Thoracic aorta (tissue), 2 donors: ENCODE measurements at places on chromosomes 16 and 17. TPM values are rescaled to one million over a fixed set of nuclear protein-coding genes. Genes with fewer than 3 reads are reported as not detected.
A peak's percentile ranks its signal among the peaks of the same experiment; 100 is the strongest.

DNA sequence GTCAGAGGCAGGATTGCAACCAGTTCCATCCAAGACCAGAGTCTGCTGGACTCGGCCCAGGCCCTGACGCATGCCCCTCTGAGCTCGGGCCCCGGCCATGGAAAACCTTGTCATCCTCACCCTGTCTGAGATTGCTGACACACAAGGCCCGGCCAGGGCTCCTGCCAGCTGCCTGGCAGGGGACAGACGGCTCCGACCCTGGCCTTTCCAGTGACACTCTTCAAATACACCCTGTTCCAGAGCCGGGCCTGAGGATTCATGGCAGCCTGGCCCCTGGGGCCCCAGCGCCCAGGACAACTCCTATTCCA is 3.2 kb upstream of the PABPN1L start:
- no peaks in the 10 kb centered on the region for H3K4me1 ChIP-seq
- H3K36me3 ChIP-seq, result no peaks in the 10 kb centered on the region
- no peak for DNase-seq
- no peak overlapping the region for H3K27ac ChIP-seq
- no peak overlapping the region for H3K4me3 ChIP-seq

DNA sequence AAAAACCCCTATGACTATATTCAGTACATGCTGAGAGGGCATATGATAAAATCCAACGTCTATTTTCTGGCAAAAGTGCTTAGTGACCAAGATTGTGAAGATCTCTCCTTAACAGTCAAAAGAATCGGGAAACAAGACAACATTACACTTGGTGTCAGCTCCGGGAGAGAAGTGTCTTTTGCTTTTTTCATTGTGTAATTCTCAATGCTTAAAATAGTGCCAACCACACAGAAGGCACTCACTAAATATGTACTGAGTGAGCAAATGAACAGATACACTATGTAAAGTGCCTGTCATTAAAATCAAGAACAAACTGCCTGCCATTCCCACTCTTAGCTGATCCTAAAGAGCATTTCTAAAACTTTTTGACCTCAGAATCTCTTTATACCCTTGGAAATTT is 34.1 kb downstream of the VPS53 start:
- no peak overlapping the region for H3K4me3 ChIP-seq
- H3K27me3 ChIP-seq, result no peaks in the 10 kb centered on the region
- DNase-seq, result no peak
- H3K4me1 ChIP-seq, result no peaks in the 10 kb centered on the region

OTOP3 gene
- not detected for total RNA-seq

SMIM22 gene
- total RNA-seq, result not detected

TMEM238L gene
- not detected for total RNA-seq

GRCh38 chr16:68275611-68276191 is 11.4 kb downstream of the SLC7A6 start:
- H3K4me3 ChIP-seq, result no peak overlapping the region
- H3K27ac ChIP-seq, result peak overlapping the region; percentile 56
- peaks cover 7% of the 10 kb centered on the region for H3K36me3 ChIP-seq
- no peaks in the 10 kb centered on the region for H3K27me3 ChIP-seq

- peak overlapping the region; percentile 13 for H3K4me3 ChIP-seq
- peak overlapping the region; percentile 92 for H3K27ac ChIP-seq
- H3K36me3 ChIP-seq, result no peaks in the 10 kb centered on the region
- H3K27me3 ChIP-seq, result no peaks in the 10 kb centered on the region
These were observed 37.2 kb downstream of the CCDC42 start for GRCh38 chr17:8707332-8708024.

GRCh38 chr17:8326511-8327302 is 12.9 kb upstream of the ODF4 start:
- no peaks in the 10 kb centered on the region for H3K27me3 ChIP-seq
- peak overlapping the region; percentile 70 for H3K4me3 ChIP-seq
- H3K27ac ChIP-seq, result no peak overlapping the region
- H3K4me1 ChIP-seq, result peaks cover 4% of the 10 kb centered on the region
- no peaks in the 10 kb centered on the region for H3K36me3 ChIP-seq
- DNase-seq, result no peak

DNA sequence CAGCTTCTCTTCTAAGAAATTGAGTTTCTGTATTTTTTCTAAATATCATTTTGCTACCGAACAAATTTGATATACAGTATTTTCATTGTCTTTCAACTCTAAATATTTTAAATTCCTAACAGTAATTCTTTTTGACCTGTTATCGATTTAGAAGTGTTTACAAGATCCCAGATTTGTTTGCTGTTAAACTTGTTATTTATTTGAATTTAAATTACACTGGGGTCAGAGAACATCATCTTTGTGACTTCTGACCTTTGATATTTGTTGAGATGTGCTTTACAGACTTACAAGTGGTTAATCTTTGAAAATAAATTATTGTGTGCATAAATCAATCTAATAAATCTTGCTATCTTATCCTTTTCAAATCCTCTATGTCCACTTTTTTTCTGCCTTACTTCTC is 94.2 kb downstream of the ARHGAP44 start:
- H3K36me3 ChIP-seq, result no peaks in the 10 kb centered on the region
- no peak for DNase-seq
- H3K27me3 ChIP-seq, result no peaks in the 10 kb centered on the region
- no peak overlapping the region for H3K27ac ChIP-seq

GRCh38 chr17:56838687-56839086 is 4.7 kb downstream of the DGKE start:
- no peak overlapping the region for H3K4me3 ChIP-seq
- no peak overlapping the region for H3K27ac ChIP-seq
- H3K4me1 ChIP-seq, result peaks cover 18% of the 10 kb centered on the region
- H3K27me3 ChIP-seq, result no peaks in the 10 kb centered on the region

- H3K27me3 ChIP-seq, result no peaks in the 10 kb centered on the region
- H3K27ac ChIP-seq, result no peak overlapping the region
- no peaks in the 10 kb centered on the region for H3K4me1 ChIP-seq
- H3K36me3 ChIP-seq, result no peaks in the 10 kb centered on the region
- no peak for DNase-seq
- H3K4me3 ChIP-seq, result no peak overlapping the region
These were observed 61.6 kb downstream of the RGS9 start for GRCh38 chr17:65198653-65199382.

PIK3R6 gene
- total RNA-seq, result 1.5 TPM

GRCh38 chr16:6153901-6154300 is 1056.3 kb upstream of the EEF2KMT start:
- DNase-seq, result no peak
- no peaks in the 10 kb centered on the region for H3K36me3 ChIP-seq
- H3K4me3 ChIP-seq, result no peak overlapping the region
- H3K27me3 ChIP-seq, result no peaks in the 10 kb centered on the region
- H3K27ac ChIP-seq, result no peak overlapping the region

SMIM36 gene
- total RNA-seq, result not detected

DNA sequence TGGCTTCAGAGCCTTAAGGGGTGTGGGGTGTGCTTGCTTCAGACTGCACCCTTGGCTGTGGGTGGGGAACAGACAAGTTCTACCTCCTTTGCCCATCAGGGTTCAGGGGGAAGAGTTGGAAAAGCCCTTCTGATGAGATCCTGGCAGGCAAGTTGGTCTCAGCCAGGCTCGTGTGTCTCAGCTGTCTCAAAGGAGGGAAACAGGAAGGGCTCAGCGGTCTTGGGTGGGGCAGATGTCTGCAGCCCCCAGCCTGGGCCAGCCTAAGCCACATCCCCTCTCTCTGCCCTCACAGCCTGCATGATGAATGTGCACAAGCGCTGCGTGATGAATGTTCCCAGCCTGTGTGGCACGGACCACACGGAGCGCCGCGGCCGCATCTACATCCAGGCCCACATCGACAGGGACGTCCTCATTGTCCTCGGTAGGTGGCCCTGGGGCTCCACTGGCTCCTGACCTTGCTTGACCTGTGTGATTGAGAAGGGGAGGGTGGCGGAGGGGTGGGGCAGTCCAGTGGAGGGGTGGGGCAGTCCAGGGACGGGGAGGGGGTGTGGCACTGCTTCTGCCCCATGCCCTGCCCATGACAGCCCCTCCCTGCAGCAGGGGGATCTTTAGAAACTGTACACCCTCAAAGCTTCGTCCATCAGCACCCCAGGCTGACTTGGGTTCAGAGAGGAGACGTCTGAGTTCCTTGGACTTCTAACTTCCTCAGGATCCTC is 199.5 kb downstream of the PRKCB start:
- H3K4me3 ChIP-seq, result no peak overlapping the region
- DNase-seq, result no peak
- H3K4me1 ChIP-seq, result no peaks in the 10 kb centered on the region
- H3K27me3 ChIP-seq, result no peaks in the 10 kb centered on the region

DNA sequence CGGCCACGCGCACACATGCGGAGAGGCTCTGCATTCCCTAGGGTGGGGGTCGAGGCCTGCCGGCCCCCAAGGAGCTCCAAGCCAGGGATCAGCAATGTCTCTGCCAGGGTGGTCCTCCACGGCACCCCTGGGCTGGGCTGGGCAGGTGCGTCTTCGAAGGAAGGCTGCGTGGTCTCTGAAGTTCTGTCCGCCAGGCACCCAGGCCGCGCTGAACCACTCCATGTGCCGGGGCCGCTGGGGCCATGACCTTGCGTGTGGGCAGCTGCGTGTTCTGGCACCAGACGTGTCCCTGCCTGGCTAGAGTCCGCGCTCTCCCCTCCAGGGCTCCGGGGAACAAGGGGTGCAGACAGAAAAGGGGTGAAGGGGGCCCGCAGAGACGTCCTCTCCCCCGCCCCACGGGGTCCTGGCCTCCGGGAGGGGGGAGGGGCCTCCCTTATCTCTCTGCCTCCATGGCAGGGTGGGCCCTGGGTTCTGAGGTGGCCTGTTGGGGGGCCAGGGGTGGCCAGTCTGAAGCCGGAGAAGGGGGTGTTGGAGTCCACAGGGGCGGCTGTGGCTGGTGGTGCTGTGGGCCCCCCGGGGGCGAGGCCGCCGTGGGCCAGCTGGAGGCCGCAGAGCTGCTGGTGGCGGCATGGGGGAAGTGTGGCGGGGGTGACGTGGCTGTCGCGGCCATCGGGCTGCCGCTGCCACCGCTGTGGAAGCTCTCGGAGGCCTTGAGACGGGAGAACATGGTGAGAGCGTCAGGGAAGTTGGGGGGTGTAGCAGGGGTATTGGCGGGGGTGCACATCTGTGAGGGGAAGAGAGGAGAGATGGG is 5.3 kb downstream of the UBALD1 start:
- DNase-seq, result no peak
- no peak overlapping the region for H3K27ac ChIP-seq
- H3K36me3 ChIP-seq, result peaks cover 12% of the 10 kb centered on the region
- no peak overlapping the region for H3K4me3 ChIP-seq

- peaks cover 3% of the 10 kb centered on the region for H3K27me3 ChIP-seq
- peak overlapping the region; percentile 78 for H3K4me3 ChIP-seq
- no peak overlapping the region for H3K27ac ChIP-seq
- H3K4me1 ChIP-seq, result peaks cover 22% of the 10 kb centered on the region
- no peaks in the 10 kb centered on the region for H3K36me3 ChIP-seq
These were observed 42.1 kb upstream of the BHLHA9 start for GRCh38 chr17:1227917-1228780.

DNA sequence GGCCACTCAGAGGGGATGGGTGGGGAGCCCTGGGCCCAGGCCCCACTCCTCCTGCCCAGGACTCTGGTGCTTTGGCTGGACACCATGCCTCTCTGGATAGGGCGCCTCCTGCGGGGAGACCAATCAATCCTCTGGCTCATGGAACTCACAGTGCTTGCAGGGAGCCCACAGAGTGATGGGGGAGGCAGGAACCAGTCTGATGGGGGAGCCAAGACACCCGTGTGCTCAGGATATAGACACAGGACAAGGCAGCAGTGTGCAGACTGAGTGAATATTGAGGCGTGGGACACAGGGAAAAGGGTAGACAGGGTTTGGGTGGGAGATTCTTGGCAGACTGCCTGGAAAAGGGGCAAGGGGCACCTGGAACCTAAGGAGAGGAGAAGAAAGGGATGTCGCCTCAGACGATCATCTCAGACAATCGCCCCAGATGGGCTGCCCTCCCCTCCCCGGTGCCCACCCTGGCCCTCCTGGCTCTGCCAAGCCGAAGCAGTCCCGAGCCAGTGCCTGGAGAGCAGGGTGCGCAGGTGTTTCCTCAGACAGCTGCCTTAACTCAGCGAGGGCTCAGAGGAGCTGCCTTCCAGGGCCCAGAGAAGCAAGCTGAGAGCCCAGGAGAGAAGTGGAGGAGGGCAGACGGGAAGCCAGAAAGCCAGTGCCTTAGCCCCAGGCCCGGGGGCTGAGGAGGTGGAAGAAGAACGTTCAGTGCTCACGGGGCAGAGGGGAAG is 37.4 kb upstream of the DLX4 start:
- H3K4me3 ChIP-seq, result no peak overlapping the region
- DNase-seq, result no peak
- peaks cover 3% of the 10 kb centered on the region for H3K4me1 ChIP-seq
- no peaks in the 10 kb centered on the region for H3K36me3 ChIP-seq
- no peak overlapping the region for H3K27ac ChIP-seq

GRCh38 chr17:50902372-50903353 is 36.5 kb upstream of the TOB1 start:
- H3K36me3 ChIP-seq, result no peaks in the 10 kb centered on the region
- no peak overlapping the region for H3K4me3 ChIP-seq
- peak overlapping the region; percentile 98 for H3K27ac ChIP-seq
- DNase-seq, result no peak
- peaks cover 24% of the 10 kb centered on the region for H3K4me1 ChIP-seq
- H3K27me3 ChIP-seq, result no peaks in the 10 kb centered on the region

DNA sequence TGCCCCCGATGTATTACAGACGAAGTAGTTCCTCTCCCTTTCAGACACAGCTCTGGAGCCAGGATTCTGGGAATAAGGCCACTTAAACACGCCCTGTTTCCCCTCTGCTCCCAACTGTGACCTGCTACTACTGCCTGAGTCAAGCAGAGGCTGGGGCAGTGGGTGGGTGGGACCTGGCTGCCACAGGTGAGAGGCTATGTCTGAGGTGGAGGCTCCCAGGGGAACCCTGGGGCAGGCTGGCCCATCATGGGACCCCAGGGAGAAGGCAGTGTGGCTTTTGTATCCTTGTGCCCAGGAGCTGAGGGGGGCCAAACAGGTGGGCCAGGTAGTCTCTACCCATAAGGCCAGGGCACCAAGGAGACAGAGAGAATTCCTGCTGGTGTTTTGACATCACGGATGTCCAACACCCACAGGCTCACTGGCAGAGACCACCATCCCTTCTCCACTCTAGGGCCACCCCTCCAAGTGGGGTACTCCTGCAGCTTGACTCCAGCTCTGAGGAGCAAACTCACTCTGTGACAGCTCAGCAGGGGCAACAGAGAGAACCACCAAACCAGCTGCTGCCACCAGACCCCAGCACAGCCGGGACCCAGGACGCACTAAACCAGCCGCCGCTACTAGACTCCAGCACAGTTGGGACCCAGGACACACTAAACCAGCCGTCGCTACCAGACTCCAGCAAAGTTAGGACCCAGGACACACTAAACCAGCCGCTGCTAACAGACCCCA is 105.3 kb upstream of the SMURF2 start:
- H3K27ac ChIP-seq, result no peak overlapping the region
- no peaks in the 10 kb centered on the region for H3K27me3 ChIP-seq
- peaks cover 2% of the 10 kb centered on the region for H3K36me3 ChIP-seq
- H3K4me3 ChIP-seq, result no peak overlapping the region
- DNase-seq, result no peak

TSPAN10 gene
- total RNA-seq, result 0.27 TPM

GLIS2 gene
- 32.9 TPM for total RNA-seq

GRCh38 chr16:58032710-58033293 is 7.2 kb downstream of the MMP15 start:
- no peaks in the 10 kb centered on the region for H3K27me3 ChIP-seq
- no peaks in the 10 kb centered on the region for H3K4me1 ChIP-seq
- H3K27ac ChIP-seq, result no peak overlapping the region
- no peak for DNase-seq
- H3K36me3 ChIP-seq, result no peaks in the 10 kb centered on the region

- DNase-seq, result no peak
- no peak overlapping the region for H3K4me3 ChIP-seq
- no peaks in the 10 kb centered on the region for H3K4me1 ChIP-seq
- no peak overlapping the region for H3K27ac ChIP-seq
These were observed 90.2 kb downstream of the SYCE1L start for GRCh38 chr16:77289331-77289809.
